Activated CD4-positive, alpha-beta T cell treated with anti-CD3 and anti-CD28 coated beads for 36 hours (primary cell): ENCODE measurements at places on chromosomes 4 and X. TPM values are rescaled to one million over a fixed set of nuclear protein-coding genes. Genes with fewer than 3 reads are reported as not detected.

DNA sequence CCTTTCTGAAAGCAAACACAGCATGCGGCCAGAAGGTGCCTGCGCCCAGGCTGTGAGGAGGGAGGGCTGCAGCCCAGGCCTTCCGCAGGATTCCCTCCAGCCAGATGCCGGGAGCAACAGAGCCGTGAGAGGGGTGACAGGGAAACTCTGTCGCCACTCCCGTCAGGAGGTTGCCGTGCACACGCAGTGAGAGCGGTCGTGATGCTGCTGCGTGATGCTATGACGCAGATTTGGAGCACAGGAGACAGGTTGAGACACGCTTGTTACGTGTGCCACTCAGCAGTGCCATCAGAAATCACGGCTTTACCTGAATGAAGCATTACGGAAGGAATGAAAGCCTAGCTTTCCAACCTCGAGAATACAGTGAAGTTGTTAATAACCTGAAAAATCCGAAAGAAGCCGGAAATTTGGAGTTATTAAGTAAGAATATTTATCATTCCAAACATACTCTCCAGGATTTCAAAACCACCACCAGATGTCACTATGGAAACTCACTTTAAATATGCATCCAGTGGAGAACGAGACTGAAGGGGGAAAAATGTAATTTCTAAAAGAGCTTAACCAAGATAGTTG is 54.4 kb downstream of the FAT1 start:
- DNase-seq = no peak

Gene PDGFRA
- total RNA-seq = not detected

DNA sequence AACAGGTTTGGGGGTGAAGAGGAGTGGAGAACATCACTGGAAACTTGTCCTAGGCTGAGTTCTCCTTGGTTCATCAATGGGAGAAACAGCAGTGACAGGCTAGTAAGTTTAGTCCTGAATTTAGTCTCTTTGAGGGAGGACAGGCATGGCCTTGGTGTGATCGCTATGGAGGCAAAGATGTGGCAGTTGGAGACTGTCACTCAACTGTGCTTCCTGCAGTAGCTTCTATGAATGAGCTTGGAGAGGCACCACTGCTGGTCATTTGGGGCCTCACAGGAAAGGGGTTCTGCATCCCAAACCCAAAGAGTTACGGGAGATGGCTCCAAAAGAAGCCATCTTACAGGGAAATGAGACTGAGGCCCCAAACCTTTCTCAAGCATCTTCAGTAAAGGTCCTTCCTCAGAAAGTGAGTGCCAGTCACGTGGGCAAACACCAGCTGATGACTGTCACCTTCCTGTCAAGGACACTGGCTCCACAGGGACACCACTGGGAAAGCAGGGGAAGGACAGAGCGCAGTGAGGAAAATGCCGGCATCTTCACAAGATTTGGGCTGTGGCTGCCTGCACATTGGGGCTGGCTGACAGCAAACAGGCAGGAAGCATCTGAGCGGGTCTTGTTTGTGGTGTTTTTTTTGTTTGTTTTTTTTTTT is 7.2 kb downstream of the MRFAP1 start:
- DNase-seq = no peak

DNA sequence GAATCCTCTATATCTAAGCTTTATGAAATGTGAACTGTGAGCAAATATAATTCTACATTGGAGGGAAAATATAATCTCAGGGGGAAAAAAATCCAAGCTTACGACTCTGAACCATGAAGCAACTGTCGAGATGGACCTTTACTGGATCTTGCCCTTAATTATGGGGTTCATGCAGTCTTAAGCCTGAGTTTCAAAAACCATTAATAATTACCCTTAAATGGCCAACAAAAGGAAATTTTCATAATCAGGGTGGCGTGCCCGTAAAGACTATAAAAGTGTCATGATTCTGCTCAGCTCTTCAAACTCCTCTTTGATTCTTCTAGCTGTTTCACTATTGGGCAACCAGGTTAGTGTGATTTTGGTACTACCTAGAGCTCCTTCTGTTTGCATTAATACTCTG is at the start of gene S100G:
S100G (plus strand) TSS at position 301 of the 400 bp plus-strand sequence. CDS start 849 bp downstream, outside the sequence.
- no peak for DNase-seq

Gene NR3C2
- 5.8 TPM for total RNA-seq
